Lower leg skin (tissue), 4 donors: ENCODE measurements at places on chromosomes 13 and 19. TPM values are rescaled to one million over a fixed set of nuclear protein-coding genes. Genes with fewer than 3 reads are reported as not detected.

- DNase-seq, result peak; percentile 30
Measured at GRCh38 chr13:49225223-49226042, 5.3 kb downstream of the MLNR start.

DNA sequence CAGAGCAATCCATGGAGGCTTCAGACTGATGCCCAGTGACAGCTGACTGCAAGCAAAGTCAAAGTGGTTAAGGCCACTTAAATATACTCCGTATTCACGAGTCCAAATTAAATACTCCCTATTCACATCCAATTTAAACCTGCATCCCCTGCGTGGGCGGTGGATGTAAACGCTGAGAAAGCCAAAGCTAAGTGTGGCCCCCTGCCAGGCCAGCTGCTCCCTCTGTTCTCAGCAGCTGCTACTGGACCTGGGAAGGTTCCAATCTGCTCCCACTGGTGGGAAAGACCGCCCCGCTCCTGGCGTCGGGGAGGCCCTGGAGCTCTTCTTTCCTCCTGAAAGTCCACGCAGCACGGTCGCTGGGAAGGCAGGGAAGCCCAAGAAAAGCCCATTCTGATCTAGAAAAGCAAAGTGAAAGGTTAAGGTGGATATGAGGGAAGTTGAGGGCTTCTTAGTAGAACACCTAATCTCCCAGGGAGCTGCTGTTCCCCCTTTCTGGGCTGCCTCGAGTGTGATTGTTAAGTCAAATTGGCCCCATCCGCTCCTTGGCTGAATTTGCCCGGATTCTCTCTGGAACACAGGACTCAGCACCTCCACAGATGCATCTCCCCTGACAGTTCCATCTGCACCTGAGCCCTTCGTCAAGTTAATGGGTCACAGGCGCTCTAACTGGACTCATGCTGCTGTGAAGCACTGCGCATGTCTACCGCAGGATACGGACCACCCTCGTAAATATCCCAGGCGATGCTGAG is 205.5 kb downstream of the USP12 start:
- DNase-seq, result no peak

GRCh38 chr19:30161770-30162169 is 210.4 kb upstream of the ZNF536 start:
- DNase-seq, result peak; percentile 54

DNA sequence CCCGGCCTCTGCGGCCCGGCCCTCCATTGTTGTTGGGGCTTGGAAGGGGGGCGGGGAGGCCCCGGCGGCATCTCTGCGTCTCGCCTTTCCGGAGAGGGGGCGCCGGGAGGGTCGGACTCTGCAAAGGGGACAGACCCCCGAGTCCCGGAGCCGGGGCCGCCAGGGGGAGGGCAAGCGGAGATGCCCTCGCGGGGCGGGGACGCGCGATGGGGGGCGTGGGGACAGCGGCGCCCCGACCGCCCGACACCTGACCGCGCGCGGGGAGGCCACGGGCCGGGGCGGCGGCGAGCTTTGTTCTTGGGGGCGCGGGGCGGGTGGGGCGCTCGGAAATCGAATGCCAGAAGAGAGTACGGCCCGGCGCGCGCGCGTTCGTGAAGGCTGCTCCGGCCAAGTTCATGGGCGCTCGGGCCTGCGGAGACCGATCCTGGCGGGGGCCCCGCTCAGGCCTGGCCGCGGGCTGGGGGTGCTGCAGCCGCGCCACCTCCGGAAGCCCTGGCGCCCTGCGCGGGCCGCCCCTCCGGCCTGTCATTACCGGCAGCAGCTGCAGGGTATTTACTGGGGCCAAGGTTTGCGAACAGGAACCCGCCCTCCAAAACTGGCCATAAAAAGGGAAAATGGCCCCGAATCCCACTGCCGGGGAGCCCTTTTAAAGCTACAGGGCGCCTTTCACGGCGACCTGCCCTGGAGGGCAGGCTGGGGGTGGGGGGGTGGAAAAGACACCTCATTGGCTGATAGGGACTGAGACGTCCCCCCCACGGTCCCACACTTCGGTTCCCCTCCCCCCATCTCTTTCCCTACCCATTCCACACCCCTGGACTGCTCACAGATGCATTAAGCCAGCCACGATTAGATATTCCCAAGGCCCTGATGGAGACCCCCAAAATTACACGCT is 11.1 kb upstream of the NANOS3 start:
- no peak for DNase-seq

GRCh38 chr19:13154241-13154778 is 4.1 kb downstream of the IER2 start:
- DNase-seq, result peak; percentile 99

- DNase-seq, result no peak
Measured at GRCh38 chr19:55563261-55563690, 17.4 kb downstream of the ZNF579 start.

GRCh38 chr19:54197121-54197520 is 3.5 kb upstream of the RPS9 start:
- DNase-seq, result no peak

- no peak for DNase-seq
Measured at GRCh38 chr19:44598880-44599279, 14.5 kb upstream of the IGSF23 start.

DNA sequence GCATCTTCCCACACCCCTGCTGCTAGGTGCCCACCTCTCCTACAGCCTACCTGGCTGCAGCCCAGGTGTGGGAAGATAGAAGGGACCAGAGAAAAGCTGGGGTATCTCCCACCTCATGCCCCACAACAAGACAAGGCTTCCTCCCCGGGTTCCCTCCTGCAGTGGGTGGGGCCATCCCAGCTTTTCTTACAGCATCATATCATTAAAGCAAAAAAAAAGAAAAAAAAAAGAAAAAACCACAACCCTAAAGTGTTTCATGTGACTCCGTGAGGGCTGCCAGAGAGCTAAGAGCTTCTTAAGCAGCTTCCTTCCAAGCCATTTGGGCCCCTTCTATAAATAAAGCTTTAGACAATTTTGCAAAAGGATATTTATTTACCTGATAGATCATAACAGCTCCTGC is 455.4 kb upstream of the TSHZ3 start:
- no peak for DNase-seq

GRCh38 chr19:33785795-33786194 is 10.9 kb upstream of the KCTD15 start:
- no peak for DNase-seq

GRCh38 chr13:40600149-40600751 is 66.2 kb downstream of the FOXO1 start:
- no peak for DNase-seq

GRCh38 chr19:41194157-41194552 is 1.1 kb downstream of the CYP2S1 start:
- DNase-seq, result no peak

- no peak for DNase-seq
Measured at GRCh38 chr13:73548449-73548848, 489.6 kb downstream of the KLF5 start.

GRCh38 chr19:48443256-48443655 is 2.5 kb upstream of the GRWD1 start:
- no peak for DNase-seq

DNA sequence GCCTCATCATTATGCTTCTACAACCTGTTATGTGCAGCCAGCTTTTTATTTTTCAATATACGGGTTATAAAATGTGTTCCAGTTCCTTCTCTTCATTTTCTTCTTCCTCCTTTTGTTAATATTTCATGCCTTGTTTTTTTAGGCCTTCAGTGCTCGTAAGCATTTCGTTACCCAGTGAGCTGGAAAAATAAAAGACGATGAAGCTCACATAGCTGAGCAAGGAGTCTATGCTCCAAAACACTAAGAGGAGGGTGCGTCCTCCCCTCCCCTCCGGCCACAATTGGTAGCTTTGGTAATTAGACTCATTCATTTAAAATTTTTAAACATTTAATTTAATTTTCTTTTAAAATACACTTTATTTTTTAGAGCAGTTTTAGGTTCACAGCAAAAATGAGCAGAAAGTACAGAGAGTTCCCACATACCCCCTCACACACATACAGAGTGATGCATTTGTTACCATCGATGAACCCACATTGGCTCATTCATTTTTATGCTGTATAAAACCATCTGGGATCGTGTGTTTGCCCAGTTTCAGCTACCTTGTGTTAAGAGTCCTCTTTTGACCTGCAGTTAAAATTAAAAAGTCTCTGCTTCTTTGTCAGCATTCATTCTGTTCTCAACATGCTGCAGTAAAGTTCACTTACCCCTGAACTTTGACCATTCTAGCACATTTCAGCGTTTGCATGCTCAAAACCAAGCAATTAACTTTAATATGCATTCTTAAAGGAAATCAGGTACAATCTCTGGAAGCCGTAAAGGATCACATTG is 223.9 kb downstream of the LACC1 start:
- no peak for DNase-seq

DNA sequence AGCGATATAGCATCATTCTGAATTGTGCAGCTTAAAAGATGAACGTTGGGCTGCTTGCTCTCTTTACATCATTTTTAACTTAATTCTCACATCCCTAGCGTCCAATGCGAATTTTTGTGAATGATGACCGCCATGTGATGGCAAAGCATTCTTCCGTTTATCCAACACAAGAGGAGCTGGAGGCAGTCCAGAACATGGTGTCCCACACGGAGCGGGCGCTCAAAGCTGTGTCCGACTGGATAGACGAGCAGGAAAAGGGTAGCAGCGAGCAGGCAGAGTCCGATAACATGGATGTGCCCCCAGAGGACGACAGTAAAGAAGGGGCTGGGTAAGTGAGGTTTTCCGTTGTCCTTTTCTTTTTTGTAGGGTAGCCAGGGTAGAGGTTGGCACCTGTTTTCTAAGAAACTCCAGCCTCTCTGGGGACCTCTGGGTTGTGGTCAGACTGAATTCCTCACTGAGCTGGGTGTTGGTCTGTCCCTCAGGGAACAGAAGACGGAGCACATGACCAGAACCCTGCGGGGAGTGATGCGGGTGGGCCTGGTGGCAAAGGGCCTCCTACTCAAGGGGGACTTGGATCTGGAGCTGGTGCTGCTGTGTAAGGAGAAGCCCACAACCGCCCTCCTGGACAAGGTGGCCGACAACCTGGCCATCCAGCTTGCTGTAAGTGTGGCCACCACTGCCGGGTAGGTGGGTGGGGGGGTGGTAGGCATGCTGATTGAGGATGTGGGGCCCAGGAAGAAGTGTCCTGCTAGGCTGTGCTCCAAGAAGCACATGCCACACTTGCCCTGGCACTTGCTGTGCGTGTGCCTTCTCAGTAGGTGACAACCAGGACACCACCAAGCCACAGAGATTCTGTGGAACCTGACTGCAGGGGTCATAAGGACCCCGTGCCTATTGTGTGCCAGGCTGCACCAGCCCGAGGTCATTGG is 17.0 kb downstream of the ILF3 start:
- no peak for DNase-seq

- no peak for DNase-seq
Measured at GRCh38 chr13:43300865-43301264, 277.5 kb downstream of the DNAJC15 start.

- DNase-seq, result no peak
Measured at GRCh38 chr19:7869910-7870511, 4.2 kb downstream of the PRR36 start.

GRCh38 chr19:32201211-32201610 is 144.2 kb upstream of the ZNF507 start:
- no peak for DNase-seq

DNA sequence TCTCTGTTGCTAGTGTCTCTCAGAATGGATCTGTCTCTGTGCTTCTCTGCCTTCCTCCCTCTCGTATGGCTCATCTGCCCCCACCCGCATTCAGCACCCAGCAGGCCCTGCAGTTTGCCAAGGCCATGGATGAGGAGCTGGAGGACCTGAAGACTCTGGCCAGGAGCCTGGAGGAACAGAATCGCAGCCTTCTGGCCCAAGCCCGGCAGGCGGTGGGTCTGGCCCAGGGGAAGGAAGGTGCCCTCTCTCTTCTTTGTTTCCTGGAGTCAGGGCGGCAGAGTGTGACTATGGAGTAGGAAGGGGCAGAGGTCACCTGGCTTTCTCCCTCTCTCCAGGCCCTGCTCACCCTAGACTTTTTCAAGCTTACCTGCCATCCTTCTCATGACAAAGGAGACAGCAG is 10.9 kb downstream of the KASH5 start:
- no peak for DNase-seq

DNA sequence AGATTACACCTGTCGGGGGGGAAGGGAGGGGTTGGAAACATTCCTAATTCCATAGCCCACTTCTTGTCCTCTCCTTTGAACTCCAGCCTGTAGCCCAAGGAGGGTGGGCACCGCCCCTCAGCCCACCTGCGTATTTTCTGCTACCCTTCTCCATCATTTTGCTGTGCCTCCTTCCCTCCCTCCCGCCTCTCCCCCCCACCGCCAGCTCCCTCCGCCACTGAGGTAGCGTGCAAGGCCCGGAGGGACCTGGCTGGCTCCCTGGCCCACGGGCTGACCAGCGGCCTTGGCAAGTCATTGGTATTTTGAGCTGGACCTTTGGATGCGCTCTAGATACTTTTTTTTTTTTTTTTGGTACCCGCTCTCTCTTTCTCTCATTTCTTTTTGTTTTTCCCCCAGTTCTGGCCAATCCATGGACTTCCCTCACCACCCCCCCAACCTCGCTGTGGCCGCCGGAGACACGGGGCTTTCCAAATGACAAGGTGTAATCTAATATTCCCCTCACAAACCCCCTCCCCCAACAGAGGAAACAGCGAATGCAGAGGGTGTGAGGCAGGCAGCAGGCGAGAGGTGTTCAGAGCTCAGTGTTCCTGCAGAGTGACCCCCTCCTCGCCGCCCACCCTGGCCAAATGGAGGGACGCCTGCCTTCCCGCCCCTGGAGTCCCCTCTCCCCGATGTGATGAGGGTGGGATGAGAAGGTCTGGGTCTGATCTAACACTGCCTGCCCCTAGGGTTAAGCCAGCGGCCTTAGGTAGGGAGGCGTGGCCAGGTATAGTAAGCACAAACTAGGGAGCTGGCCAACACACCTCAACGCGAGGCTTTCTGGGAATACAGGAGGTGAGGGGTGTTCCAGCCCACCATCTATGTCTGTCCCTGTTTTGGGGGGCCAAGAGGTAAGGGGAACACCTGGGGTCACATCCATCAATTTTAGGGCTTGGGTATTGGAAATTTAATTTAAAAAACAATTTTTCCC is 89.2 kb downstream of the PTPRS start:
- DNase-seq, result no peak

ANGPTL8 gene
- total RNA-seq, result not detected

CAMSAP3 gene
- total RNA-seq, result 113 TPM

SUPT5H gene
- 70.0 TPM for total RNA-seq

F10 gene
- total RNA-seq, result 9.6 TPM

KLF1 gene
- total RNA-seq, result 0.13 TPM

PTBP1 gene
- 167 TPM for total RNA-seq

ZNF737 gene
- 14.2 TPM for total RNA-seq

PGPEP1 gene
- total RNA-seq, result 4.7 TPM

SLC25A41 gene
- not detected for total RNA-seq

DAND5 gene
- total RNA-seq, result not detected

ZNF470 gene
- 1.9 TPM for total RNA-seq

PLK5 gene
- not detected for total RNA-seq

CNFN gene
- total RNA-seq, result 502 TPM

RPL28 gene
- total RNA-seq, result 673 TPM
